Progenitor cell of endocrine pancreas (in vitro differentiated cells): ENCODE measurements at places on chromosomes 4 and X.

GRCh38 chr4:24657768-24658617, 73.6 kb upstream of the DHX15 start:
- DNase-seq: no peak

- no peak for DNase-seq
Observed at GRCh38 chr4:85081196-85081595, 114.7 kb upstream of the WDFY3 start.

DNA sequence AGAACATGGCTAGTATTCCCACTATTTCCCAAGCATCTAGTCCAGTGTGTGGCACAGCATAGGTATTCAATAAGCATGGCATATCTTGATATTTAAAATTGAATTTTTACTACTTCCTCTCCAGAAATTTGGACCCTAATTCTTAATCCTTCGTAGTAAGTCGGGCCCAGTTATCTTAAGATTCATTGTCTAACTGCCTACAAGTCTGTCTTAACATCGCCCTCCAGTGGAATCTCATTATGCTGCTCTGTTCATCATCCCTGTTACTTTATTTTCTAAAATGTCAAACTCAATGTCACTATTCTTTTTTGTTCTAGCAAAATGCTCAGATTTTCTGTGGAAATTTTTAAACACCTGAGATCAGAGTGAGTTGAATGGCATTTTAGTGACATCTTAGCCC, 606.2 kb downstream of the KLHL13 start:
- no peak for DNase-seq

- no peak for DNase-seq
Observed at GRCh38 chrX:72659723-72660122, 54.4 kb downstream of the PHKA1 start.

GRCh38 chr4:144750348-144750747, 104.4 kb downstream of the HHIP start:
- DNase-seq: no peak

- no peak for DNase-seq
Observed at GRCh38 chr4:71380788-71381187, 42.0 kb downstream of the SLC4A4 start.

- DNase-seq: no peak
Observed at GRCh38 chr4:41930139-41930831, 4.9 kb upstream of the TMEM33 start.

DNA sequence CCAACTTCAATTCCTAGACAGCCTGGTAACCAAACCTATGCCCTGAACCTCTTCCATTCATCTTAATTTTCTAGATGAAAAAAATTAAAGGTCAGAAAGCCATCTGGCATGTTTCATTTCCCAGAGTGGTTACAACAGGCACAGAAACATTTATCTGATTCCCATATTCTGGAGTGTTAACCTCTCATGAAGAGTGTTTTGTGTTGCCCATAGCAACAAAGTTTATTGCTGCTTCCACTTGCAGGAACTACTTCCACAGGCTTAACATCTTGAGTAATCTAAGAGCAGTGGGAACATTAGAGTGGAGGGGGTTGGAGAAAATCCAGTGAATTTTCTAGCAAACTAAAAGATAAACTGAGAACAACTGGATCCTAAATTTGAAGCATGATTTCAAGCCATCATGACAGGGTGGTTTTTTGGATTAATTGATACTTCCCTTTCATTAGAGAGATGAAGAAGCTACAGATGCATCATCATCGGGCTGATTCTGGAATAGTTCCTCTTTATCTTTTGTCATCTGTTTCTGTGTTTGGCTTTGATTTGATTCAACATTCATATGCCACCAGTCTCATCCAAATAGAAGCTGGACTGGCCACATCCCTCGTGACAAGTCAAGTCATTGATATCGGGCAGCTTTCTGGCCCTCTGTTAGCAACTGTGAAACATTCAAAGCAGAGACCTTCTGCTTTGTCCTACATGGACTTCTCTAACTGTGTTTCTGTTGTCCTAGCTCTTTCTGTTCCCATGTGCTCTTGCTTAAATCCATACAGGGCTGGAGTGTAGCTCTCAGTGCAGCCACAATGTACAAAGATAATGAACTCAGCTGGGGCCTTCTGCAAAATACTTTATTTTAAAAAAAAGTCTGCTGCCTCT, 167.3 kb downstream of the MID1IP1 start:
- no peak for DNase-seq

DNA sequence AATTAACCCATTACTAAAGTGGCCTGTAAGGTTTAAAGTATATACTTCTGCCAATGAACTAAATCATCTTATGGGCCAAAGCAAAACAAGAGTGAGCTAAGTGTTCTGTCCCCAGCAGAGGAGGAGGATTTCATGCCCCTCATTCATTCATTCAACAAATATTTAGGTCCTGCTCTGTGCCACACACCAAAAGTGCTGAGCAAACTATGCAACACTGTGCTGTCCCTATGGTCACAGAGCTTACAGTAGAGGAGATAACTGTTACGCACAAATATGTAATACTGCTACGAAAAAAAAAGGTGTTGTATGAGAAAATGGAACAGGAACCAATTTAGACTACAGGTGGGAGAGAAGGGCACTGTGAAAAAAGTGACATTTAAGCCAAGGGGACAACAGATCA, 1.7 kb downstream of the SH3KBP1 start:
- DNase-seq: no peak

- no peak for DNase-seq
Observed at GRCh38 chr4:100848841-100849240, 331.0 kb upstream of the EMCN start.

- DNase-seq: no peak
Observed at GRCh38 chr4:10079912-10080588, 36.5 kb downstream of the WDR1 start.

DNA sequence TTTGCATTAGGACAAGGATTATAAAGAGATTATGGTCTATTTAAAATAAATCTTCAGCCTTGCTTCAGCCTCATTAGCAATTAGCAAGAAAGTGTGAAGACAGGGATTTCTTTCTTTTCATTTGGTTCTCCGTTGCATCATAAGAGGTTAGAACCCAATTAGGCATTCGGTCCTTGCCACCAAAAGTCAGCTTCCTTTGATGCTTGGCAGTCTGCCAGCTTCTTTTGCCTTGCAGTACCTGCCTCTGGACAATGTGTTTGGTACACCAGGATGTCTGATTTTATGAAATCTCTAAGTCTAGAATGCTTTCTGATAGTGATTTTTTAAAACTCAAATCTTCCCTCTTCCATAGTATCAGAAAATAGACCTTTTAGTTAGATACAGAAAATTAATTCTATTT, 12.4 kb downstream of the SMIM20 start:
- no peak for DNase-seq

GRCh38 chr4:161894014-161894413, 269.8 kb downstream of the FSTL5 start:
- DNase-seq: no peak
